Urothelium cell line (cell line): ENCODE measurements at places on chromosomes 3 and 15.

GRCh38 chr15:95429345-95429744 lies 901.2 kb upstream of the NR2F2 start:
- DNase-seq = no peak

- DNase-seq = peak; percentile 63
Observed at GRCh38 chr3:52934630-52935530, 37.5 kb upstream of the STIMATE start.

DNA sequence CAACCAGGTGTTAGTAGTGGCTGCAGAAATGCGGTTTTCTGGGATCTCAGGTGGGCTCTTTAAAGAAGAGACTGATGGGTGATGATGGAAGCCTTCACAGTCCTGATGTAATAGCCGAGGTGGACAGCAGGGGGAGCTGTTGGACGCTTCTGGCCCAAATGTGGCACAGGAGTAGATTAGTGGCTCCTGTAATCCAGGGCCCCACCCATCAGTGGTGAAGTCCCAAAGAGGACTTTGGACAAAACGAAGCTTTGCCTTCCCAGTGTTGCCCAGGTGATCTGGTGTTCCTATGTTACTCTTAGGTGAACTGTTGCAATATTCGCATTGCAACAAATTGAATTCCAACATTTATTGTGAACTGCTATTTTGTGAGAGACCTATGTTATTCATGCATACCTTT lies 31.8 kb upstream of the MYZAP start:
- DNase-seq = peak; percentile 84

DNA sequence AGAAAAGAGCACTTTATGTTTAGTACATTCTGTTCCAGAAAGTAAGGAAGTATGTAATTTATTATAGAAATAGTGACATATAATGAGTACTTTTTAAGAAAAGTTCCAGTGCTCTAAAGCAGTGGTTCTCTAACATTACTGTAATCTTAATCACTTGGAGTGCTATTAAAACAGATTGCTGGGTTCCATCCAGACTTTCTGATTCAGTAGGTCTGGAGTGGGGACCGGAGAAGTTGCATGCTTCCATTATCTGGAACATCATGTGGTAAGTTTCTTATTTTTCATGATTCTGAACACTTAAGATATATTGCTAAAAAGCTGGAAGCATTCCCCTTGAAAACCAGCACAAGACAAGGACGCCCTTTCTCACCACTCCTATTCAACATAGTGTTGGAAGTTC lies 47.5 kb upstream of the ARL14 start:
- no peak for DNase-seq

GRCh38 chr3:123552095-123552714 lies 32.6 kb downstream of the HACD2 start:
- DNase-seq = peak; percentile 48

DNA sequence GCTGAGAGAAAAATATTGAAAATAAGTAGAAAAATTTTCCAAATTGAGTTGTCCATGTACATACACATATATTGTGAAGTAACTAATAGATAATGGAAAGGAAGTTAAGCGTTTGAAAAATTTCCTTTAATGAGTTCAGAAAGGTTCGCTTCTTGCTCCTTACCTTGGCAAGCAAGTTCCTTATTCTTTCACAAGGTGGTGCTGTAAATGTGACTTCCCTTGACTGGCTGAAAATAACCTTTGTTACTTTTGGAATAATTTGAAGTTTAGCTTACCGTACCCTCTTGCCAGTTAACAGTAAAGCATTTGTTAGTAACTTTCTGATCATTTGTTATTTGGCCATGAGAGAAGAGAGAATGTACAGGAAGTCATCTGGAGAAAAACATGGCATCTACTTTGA lies 41.6 kb downstream of the PYDC2 start:
- DNase-seq = no peak

DNA sequence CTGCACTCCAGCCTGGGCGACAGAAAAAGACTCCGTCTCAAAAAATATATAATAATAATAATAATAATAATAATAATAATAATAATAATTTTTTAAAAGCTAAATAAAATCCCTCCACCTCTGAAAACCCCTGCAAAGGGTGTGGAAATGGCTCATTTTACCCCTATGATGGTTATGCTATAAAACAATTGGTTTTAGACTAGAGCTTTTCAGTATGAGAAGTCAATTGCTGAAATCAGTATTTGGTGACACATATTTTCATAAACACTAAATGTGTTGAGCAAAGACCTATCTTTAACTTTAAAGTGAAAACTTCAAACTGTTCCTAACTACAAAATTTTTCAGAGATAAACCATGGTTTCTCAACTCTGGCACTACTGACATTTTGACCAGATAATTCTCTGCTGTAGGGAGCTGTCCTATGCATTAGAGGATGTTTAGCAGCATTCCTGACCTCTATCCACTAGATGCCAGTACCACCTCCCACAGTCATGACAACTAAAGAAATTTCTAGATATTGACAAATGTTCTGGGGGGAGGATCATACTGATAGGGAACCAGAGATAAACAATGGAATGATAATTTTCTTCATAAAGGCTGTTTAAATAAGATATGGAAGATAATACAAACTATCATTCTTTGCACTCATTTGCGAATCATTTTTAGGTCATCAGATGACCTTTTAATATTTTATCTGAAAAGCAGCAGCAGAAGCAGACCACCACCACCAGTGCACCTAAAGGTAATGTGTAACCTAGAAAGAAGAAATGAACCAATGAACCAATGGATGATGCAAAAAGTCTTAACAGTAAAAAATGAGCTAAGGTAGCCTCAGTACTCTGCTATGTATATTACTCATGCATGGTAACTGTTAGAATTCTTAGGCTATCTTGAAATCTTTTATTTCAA lies 13.8 kb downstream of the PTPN9 start:
- no peak for DNase-seq

DNA sequence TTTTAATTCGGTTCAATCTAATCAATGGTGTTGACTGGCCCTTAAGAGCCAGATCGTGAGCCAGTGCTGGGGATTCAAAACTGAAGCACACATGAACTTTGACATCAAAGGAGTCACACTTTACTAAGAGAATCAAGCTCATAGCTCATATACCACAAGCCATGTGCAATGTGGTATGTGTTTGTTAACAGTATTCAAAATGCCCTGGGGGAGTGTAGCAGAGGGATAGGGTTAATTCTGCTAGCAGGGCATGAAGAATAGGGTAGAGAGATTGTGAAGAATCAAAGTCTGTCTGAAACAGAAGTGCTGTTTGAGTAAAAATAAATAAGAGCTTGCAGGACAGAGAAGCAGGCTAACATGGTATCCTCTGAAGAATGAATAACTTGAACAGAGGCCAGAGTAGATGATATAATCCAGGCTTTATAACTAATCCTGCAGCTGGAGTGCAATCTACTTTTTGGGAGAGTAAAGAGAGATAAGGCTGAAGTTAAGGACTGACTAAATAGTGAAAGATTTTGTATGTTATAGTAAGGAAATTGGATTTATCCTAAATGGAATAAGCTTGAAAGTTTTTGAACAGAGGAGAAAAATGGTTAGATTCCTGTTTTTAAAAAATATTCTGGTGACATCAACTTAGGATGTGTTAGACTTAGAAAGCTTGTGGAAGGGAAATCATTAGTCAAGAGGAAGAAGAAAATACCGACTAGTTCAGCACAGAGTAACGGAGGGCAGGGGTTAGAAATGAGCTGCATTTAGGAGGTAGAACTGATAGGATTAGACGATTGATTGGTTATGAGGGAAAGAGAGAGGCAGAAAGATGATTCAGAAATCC lies 292.0 kb downstream of the NFKBIZ start:
- DNase-seq = no peak

DNA sequence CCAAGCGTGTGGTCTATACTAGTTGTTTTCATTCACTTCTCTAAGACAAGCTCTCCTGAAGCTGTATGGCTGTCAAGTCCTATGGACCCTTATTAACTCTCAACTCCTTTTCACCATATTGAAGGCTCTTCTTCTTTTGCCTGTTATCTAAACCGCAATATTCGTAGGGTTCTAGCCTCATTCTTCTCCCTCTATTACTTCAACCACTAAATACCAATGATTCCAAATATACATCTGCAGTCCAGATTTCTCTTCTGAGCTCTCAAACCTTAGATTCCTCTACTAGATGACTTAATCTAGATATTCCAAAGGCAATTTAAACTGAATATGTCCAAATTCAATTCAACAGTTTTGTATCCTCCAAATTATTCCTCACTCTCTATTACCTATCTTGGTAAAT lies 24.6 kb downstream of the AQR start:
- no peak for DNase-seq

DNA sequence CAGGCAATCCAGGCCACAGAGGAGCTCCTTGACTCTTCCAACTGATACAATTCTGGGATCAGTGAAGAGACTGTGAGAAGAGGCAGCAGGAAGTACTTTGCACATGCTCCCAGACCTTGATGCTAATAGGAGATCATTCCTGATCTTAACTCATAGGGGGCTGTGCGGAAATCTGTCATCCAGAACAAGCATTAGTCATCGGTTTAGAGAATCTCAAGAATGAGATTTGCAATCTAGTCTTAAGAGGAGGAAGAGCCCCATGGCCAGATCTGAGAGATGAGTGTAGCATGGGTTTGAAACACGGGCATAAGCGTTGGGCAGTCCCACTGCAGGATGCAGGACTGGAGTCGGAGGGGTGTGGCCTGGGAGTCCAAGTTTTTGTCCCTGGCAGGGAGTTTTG lies 1081.1 kb downstream of the NAALADL2 start:
- peak; percentile 6 for DNase-seq
